ENCODE measurements at places on chromosomes 5 and 9. TPM values are rescaled to one million over a fixed set of nuclear protein-coding genes. Genes with fewer than 3 reads are reported as not detected.

- no peak overlapping the region for H3K4me3 ChIP-seq
- no peak for DNase-seq
- no peaks in the 10 kb centered on the region for H3K27me3 ChIP-seq
- H3K27ac ChIP-seq = no peak overlapping the region
Observed at GRCh38 chr5:180086816-180087399, 15.3 kb upstream of the RNF130 start.

SPINK7 gene
- total RNA-seq = not detected

- peaks cover 11% of the 10 kb centered on the region for H3K4me1 ChIP-seq
- H3K27me3 ChIP-seq = no peaks in the 10 kb centered on the region
- no peak overlapping the region for H3K4me3 ChIP-seq
- no peaks in the 10 kb centered on the region for H3K36me3 ChIP-seq
Observed at GRCh38 chr5:10513501-10514442, 50.1 kb upstream of the ANKRD33B start.

PCDHGA7 gene
- total RNA-seq = 2.3 TPM

CLK4 gene
- 29.3 TPM for total RNA-seq

Measured in upper lobe of left lung (tissue), 6 donors.